Gastroesophageal sphincter (tissue), 4 donors: ENCODE measurements at places on chromosomes 7 and 10. TPM values are rescaled to one million over a fixed set of nuclear protein-coding genes. Genes with fewer than 3 reads are reported as not detected.

Gene ZNF277
- 17.1 TPM for total RNA-seq

Gene HMX3
- not detected for total RNA-seq

Gene FFAR4
- not detected for total RNA-seq

GRCh38 chr10:437698-438490, 251.6 kb downstream of the DIP2C start:
- no peak for ATAC-seq

DNA sequence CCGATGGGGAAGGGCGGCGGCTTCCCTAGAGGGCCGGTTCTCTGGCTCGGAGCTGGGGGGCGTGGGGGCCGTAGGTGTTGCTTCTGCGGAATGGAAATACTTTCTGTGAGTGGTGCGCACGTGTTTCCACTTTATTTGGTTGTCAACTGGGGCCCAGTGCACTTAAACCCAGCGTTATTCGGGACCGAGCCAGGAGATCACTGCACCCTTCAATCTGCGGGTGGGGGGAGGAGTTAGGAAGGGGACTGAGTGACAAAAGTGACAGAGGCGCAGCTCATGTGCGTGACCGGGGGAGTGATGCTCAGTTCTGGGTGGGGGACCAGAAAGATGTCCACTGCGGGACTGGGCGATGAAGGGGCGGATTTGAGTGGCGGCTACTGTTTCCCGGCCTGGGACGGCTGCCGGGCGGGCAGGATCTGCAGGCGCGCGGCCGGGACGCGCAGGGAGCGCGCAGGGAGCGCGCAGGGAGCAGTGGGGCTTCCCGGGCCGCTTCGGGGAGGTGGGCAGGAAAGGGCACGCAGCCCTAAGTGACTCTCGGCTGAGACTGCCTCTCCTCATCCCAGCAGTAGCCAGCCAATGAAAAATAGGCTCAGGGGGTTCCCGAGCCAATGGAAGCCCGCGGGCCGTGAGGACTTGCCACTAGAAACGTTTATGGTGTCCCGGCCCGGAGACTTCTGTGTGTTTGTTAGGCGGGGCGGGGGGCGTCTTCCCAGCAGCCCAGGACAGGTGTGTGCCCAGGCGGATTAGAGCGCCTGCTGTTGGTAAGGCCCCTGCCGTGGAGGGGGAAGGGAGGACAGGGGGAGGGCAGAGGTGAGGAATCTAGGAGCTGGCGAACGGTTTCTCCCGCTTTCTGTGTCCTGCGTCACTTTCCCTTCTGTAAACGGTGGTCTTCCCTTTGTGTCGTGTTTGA, 54.3 kb upstream of the KDM7A start:
- peak; percentile 38 for ATAC-seq

GRCh38 chr10:104199567-104199966, 32.6 kb downstream of the CFAP43 start:
- no peak for ATAC-seq

DNA sequence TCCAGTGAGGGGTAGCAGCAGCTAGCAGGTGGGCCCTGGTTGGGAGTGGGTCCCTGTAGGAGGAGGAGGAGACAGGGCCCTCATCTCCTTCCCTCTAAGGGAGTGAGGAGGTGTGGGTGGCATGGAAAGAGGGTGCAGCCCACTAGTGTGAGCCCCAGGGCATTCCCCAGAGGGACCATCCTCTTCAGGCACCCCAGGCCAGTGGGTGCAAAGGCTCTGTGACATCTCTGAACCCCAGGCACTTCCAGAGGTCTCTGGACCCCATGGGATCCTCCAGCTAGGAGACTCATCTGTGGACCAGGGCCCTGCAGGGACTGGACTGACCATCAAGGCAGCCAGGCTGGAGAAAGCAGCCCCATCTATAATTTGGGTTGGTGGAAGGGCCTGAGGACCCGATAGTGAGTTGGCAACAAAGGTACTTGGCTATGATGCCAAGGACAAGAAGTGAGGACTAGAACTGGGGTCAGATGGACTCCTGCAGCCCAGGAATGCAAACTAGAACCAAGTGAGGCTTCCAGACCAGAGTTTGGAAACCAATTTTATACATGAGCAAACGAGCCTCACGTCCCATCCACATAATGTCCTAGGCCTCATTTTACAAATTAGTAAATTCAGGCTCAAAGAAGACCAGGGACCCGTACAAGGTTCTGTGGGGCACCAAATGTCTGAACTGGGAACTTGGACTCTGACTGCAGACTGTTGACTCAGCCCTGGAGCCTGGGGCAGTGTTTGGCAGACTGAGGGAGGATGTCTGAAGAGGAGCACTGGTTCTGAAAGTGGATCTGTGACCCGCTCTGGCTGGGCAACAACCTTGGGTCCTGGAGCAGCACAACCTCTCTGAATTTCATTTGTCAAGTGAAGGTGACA, 1.4 kb upstream of the VSTM4 start:
- no peak for ATAC-seq

- no peak for ATAC-seq
These were observed 21.6 kb upstream of the GIMAP2 start for GRCh38 chr7:150663802-150664494.

DNA sequence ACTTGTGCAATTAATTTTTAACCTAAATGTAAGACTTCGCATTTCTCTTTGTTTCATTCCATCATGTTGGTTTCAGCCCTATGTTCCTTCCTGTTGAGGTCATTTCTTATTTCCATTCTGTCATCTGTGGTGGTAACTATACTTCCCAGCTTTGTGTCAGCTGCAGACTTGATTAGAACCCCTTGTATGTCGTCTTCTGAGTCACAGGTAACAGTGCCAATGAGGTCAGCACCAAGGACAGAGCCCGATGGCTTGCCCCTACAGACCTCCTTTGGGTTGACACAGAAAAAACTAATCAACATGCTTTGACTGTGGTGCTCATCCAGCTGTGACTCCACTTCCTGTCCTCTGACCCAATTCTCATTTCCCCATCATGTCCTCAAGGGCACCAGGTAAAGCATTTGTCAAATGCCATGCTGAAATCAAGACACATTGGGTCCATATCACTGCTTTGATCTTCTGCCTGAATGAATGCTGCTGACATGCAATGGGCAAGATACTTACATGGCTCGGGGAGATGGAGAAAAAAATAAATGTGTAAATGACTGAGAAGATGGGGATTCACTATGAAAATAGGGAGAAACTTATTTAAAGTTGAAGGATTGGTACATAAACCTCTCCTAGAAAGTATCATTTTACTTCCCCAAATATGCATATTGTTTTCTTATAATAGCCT, 25.6 kb upstream of the CRTAC1 start:
- no peak for ATAC-seq

DNA sequence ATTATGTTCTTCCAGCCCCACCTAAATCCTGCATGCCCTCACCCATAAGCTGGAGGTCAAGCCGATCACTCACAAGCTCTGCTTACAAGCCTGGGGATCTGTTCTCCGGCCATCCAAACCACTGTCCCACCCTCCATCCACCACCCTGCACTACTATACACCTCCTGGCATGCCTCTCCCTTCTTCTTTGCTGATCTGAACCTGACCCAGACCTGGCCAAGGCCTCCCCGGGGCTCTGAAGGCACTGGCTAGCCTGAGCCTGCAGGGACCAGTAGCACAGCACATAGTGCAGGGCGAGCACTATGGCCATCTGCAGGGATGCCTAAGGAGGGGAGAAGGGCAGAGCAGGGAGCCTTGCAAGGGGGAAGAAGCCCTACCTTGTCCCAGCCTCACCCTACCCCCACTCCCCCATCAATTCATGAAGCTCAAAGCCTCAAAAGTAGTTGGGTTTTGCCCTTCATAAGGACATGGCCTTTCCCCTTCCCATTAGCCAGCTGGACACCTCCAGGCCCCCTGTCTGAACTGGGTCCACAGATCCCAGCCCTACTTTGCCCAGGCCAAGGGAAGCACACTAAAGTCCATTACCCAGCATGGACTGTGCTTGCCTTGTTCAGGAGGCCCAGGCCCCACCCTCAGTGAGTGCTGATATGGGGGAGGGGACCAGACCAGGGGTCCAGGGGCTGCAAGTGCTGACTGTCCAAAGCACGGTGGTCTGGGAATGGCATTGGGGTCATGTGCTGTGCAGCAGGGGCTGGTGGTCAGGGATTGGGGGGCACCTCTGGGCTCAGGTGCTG, 29.6 kb downstream of the CHAT start:
- no peak for ATAC-seq

GRCh38 chr7:86708031-86708680, 64.4 kb downstream of the GRM3 start:
- ATAC-seq, result no peak

GRCh38 chr10:80139265-80139664, 6.7 kb downstream of the PLAC9 start:
- ATAC-seq, result no peak

GRCh38 chr7:91135300-91135699, 128.9 kb upstream of the FZD1 start:
- ATAC-seq, result no peak

- no peak for ATAC-seq
These were observed 5.3 kb downstream of the PTF1A start for GRCh38 chr10:23197416-23197861.

- no peak for ATAC-seq
These were observed 767 bp upstream of the CYP26A1 start for GRCh38 chr10:93072713-93073538.
